ENCODE measurements at places on chromosomes 2 and 18.
A peak's percentile ranks its signal among the peaks of the same experiment; 100 is the strongest.

DNA sequence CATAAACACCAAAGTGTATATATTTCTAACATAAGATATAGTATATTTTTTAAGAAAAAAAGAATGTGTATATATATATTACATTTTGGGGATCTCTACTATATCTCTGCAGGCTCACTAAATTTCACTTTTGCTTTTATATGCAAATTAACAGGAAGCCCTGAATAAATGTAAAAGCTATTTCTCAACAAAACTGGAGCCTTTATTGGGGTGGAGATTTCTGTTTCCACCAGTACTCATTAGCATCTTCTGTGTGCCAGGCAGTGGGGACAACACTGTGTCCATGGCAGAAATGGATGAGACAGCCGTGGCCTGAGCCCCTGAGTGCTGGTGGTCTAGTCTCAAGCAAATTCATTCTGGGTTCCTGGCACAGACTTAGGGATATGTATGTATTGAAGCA is 41.3 kb downstream of the C18orf63 start:
- DNase-seq, result no peak

- DNase-seq, result no peak
Measured at GRCh38 chr2:70118798-70119454, 31.6 kb downstream of the PCBP1 start.

- DNase-seq, result no peak
Measured at GRCh38 chr2:83051538-83052170, 1407.4 kb downstream of the SUCLG1 start.

- DNase-seq, result no peak
Measured at GRCh38 chr2:173752152-173752551, 213.0 kb downstream of the SP3 start.

DNA sequence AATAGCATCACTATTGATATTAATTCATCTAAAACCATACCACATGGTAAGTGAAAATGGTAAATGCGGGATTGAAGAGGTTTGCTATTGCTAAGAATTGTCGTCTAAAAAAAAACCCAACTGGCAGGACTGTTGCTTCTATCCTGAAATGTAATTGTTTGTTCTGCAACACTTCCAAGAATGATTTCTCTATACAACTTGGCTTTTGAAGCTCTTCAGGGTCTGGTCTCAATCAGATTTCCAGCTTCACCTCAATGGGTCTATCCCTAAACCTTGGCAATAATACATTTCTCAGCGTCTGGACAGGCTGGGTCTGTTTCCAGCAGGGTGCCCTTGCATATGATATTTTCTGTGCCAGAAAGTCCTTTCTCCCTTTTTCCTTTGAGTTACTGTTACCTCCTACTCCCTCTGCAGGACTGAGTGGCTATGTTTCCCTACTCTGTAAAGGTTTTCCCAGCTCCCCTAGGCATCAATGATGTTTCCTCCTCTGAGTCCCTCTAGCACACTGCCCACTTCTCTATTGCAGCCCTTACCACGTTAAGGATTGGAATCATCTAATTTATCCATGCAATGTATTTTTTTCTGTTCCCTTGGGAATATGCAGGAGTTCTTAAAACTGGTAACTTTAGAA is 118.2 kb upstream of the REV1 start:
- peak; percentile 25 for DNase-seq

DNA sequence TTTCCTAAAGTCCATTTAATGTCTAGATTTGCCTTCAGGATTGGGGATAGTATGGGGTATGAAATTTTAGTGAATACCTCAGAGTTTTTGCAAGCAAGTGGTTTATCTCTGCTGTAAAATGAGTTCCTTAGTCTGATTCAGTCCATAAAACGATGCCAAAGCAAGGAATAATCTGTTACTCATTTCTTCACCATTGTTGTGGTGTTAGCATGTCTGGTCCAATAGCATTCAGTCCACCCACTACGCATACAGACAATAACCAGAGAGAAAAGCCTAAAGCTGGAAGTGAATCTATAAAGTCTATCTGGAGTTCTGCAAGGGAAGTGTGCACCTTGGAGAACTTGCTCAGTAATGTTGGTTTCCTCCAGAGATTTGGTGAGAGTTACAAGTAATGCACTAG is 12.9 kb upstream of the DPP4 start:
- DNase-seq, result no peak

GRCh38 chr18:72232644-72233043 is 311.5 kb downstream of the CBLN2 start:
- DNase-seq, result no peak

- DNase-seq, result no peak
Measured at GRCh38 chr2:239956818-239957261, 68.3 kb downstream of the NDUFA10 start.

GRCh38 chr2:132617989-132618388 is 52.0 kb downstream of the LYPD1 start:
- peak; percentile 7 for DNase-seq

- DNase-seq, result peak; percentile 73
Measured at GRCh38 chr2:105143467-105144151, 97.9 kb upstream of the GPR45 start.

DNA sequence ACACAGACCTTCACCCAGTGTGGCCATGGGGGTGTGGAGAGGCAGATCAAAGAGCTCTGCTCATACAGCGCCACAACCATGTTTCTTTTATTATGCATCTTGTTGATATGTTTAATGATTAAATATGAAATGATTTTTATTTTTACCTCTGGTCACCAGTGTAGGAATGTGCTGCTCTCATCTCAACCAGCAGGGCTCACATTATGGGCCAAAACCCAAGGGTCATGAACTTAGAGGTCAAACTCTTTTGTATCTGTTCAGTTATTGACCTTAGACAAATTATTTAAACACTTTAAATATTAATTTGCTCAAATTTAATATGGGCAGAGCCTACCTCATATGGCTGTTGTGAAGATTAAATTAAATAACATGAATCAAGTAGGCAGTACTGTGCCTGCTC is 386.2 kb downstream of the ALK start:
- DNase-seq, result no peak

- DNase-seq, result peak; percentile 13
Measured at GRCh38 chr2:232387451-232388171, 9.1 kb downstream of the ALPP start.

GRCh38 chr18:6576718-6577375 is 152.7 kb upstream of the ARHGAP28 start:
- DNase-seq, result no peak

DNA sequence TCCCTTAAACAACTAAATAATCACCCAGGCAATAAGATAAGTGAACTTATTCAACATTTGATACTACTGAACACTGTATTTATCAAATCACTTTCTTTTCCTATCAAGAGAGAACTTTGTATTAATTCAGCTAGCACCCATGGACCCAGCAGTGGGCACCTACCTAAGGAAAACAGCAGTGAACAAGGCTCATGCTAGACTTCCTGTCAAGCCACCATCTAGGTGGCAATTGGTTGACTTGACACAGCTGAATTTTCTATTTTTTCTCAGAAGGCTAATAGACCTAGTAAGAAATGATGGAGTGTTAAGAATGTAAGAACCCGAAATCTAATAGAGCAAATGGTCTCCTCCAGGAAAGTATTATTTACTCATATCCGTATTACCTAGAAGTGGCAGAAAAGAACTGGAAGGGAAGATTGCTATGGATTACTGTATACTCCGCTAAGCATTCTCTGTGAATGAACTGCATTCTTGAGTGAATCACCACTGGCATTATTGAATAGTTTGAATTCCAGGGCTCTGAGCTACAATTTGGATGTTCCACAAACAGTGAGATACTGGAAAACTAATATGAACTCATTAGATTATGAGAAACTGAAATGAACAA is 988.2 kb upstream of the CDH2 start:
- no peak for DNase-seq

- peak; percentile 71 for DNase-seq
Measured at GRCh38 chr2:176001281-176001915, 669 bp downstream of the LNPK start.

DNA sequence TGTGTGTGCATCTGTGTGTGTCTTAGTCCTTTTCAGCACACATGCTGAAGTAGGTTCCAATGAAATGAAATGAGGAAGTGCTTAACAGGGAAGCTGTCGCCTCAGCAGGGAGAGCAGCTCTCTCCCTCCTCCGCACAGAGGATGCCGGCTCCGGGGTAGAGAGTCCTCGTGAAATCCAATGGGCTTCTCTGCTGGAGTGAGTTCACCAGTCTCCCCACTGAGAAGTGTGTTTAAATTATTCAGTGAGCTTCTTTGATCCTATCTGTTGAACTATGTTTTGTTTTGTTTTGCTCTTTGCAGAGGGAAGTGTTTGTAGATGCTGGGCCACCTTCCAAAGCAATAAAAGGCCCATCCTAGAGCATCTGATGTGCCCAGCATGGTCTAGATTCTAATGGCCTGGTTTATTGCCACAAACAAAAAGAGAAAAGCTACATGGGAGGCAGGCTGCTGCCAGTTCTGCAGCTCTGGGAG is 6.7 kb downstream of the PPP1R7 start:
- no peak for DNase-seq

GRCh38 chr2:139177041-139177440 is 396.9 kb upstream of the NXPH2 start:
- no peak for DNase-seq

DNA sequence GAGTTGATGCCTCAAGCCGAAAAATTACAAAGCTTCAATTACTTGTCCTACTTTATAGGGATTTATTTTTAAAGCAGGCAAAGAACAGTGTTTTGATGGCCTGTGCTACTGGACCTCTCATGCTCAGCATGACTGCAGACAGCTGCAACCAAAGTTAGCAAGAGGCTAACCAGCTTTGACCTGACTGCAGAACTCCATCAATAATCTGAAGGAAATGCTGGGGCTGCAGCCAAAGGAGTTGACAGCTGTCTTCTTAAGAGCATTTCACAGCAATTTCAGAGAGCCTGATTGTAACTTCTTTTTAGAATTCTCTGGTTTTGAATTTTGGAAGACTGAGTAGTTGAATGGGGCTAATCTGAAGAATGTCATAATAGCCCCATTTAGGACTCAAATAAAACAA is 46.5 kb upstream of the SESTD1 start:
- no peak for DNase-seq

DNA sequence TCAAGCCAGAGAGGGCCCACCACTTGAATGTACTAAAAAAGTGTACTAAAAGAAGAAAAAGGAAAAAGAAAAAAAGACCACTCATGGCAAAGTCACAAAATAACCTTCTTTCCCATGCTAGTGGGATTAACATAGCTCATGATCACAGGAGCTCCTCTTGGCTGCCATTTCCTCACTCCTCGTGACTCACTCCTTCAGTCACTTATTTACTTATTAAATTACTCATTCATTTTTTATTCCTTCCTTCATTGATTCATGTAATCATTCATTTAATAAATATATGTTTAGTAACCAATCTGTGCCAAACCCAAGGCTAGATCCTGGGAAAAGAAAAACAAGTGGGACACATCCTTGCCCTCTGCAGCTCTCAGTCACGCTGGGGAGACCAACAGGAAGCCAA is 300.5 kb downstream of the INSIG2 start:
- peak; percentile 4 for DNase-seq

DNA sequence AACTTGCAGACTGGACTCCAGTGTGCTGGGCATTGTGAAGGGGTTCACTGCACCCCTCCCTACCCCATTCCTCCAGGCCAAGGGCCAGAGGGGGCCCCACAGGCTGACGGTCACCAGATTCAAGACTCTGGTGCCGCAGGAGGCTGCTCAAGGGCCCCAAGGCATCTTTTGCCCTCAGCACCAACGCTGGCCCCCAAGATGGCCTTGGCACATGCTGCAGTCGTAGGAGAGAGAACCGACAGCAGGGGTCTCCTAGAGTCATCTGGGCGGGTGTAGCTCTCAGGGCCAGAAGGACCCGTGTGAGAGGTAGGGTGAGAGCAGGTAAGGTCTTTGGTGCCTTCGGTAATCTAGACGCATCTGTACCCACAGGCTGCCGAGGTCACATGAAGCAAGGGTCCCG is 18.7 kb upstream of the ODC1 start:
- no peak for DNase-seq

- no peak for DNase-seq
Measured at GRCh38 chr2:232319803-232320442, 58.6 kb upstream of the ALPP start.

GRCh38 chr2:230765611-230766300 is 53.1 kb downstream of the CAB39 start:
- DNase-seq, result no peak

DNA sequence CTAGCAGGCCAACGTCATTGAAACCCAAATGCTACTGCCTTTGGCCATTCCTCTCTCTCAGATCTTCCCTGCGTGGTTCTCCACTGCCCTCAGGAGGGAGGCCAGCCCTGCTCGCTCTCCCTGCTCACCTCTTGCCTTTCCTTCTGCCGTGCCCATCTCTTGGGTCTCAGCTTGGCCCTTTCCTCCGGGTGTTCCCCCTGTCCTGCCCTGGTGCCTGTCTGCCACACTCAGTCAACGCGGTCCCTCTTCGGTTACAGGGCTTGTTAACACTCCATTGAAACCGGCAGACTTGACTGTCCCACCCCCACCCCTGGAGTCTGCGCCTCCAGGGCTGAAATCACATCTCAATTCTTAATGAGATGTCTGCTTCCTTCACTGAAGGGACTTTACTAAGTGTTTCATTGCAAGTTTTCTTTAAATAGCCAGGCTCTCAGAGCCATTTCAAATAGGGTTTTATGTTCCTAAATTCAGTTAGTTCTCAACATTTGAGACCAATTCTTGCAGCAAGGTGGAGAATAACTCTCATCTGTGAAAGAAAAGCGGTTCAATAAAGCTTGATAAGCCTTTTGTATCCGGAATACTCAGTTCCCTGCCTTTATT is 237.6 kb downstream of the DYSF start:
- DNase-seq, result no peak

- DNase-seq, result no peak
Measured at GRCh38 chr2:6475155-6475940, 390.4 kb downstream of the CMPK2 start.

- peak; percentile 97 for DNase-seq
Measured at GRCh38 chr18:61854578-61855448, 38.0 kb downstream of the RNF152 start.

GRCh38 chr18:61637905-61638595 is 254.8 kb downstream of the RNF152 start:
- no peak for DNase-seq

DNA sequence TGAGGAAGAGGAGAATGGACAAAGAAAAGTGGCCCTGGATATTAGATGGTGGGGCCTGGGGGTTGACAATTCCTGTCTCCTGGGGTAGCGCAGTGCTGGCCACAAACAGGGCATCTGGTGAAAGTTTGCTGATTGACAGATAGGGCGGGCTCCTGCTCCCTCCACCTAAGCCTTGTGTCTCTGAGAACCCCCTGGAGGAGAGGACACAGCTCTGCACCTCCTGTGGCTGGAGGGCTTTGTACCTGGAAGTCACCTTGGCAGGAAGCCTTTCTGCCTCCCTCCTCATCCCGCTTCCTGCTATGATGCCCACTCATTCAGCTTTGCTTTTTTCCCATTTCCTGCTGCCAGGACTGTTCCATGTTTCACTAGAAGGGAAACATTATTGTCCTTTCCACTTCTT is 72.4 kb downstream of the RHOB start:
- DNase-seq, result no peak

- DNase-seq, result peak; percentile 49
Measured at GRCh38 chr2:209472871-209473270, 49.0 kb downstream of the MAP2 start.

GRCh38 chr2:186531257-186531775 is 45.3 kb downstream of the ZC3H15 start:
- no peak for DNase-seq

- DNase-seq, result peak; percentile 79
Measured at GRCh38 chr2:28359222-28360057, 33.2 kb upstream of the FOSL2 start.
